ENCODE measurements at places on chromosomes 6 and 20.

GRCh38 chr20:13898012-13898612, 92.3 kb downstream of the SEL1L2 start:
- no peak for DNase-seq

GRCh38 chr6:161000632-161001031, 9.1 kb downstream of the MAP3K4 start:
- DNase-seq, result no peak

GRCh38 chr20:58660855-58661597, 9.9 kb downstream of the STX16 start:
- no peak for DNase-seq

DNA sequence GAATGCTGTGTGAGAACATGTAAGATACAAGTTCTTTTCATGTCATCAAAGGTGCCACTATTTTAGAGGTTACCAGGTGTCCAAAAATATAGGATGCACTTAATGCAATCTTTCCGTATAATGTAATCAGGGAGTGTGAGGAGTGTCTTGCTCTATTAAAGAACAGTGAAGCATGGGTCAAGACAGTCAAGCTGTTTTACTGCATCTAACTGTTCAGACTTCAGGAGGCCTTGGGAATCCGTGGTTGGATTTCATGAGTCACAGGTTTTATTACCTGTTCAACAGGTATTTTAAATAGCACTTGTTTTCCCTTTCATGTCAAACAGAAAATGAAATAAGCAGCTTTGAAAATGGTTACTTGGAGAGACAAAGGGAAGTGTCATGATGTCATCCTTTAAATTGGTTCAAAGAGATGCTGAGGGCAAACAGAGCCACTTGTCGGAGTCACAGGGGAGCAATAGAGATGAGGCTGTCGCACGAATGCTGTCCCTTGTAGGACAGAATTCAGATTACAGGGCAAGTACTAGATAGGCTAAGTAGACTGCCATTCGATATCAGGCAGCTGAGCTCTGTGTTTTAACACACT, 621.5 kb downstream of the QKI start:
- DNase-seq, result no peak

- DNase-seq, result no peak
Observed at GRCh38 chr6:49782293-49782692, 4.8 kb downstream of the PGK2 start.

- no peak for DNase-seq
Observed at GRCh38 chr6:42123379-42124103, 18.9 kb downstream of the C6orf132 start.

DNA sequence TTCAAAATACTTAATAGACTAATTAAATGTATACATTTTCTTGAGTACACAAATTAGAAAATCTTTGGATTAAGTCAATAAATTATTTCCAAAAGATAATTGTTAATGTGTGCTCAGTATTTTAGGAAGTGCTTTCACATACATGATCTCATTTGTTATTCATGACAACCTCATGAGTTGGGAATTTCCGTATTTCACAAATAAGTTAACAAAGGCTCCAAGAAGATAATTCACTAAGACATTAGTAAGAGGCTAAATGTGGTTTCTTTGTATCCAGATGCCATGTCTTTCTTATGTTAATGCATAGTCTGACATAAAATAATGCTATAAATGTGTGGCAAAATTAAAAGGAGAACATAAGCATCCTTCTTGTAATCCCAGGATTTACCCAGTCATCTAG, 79.5 kb upstream of the TCF21 start:
- no peak for DNase-seq

GRCh38 chr6:45880159-45880558, 135.5 kb downstream of the CLIC5 start:
- DNase-seq, result no peak

DNA sequence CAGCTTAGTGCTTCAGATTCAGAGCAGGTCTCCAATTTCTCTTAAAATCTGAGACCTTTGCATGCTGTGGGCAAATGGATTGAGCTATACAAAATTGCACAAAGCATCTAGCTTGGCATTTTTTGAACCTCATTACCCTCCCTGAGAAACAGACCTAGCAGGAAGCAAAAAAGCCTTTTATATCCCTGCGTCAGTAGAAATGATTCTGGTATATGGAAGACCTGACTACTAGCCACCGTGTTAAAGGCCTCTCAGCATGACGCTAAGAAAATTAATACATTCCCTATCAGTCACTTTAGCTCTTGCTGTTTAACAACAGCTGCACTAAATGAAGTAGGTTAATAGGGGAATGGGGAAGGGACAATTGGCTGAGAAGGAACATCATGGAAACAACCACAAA, 110.7 kb upstream of the SMLR1 start:
- no peak for DNase-seq

All from HAP-1 (cell line).